ENCODE measurements at places on chromosomes 6 and 20.

GRCh38 chr20:15702161-15702560, 871.1 kb downstream of the KIF16B start:
- no peak for DNase-seq

- DNase-seq, result no peak
Measured at GRCh38 chr6:133632906-133633305, 256.0 kb upstream of the TCF21 start.

- no peak for DNase-seq
Measured at GRCh38 chr6:70379473-70380013, 33.8 kb upstream of the FAM135A start.

DNA sequence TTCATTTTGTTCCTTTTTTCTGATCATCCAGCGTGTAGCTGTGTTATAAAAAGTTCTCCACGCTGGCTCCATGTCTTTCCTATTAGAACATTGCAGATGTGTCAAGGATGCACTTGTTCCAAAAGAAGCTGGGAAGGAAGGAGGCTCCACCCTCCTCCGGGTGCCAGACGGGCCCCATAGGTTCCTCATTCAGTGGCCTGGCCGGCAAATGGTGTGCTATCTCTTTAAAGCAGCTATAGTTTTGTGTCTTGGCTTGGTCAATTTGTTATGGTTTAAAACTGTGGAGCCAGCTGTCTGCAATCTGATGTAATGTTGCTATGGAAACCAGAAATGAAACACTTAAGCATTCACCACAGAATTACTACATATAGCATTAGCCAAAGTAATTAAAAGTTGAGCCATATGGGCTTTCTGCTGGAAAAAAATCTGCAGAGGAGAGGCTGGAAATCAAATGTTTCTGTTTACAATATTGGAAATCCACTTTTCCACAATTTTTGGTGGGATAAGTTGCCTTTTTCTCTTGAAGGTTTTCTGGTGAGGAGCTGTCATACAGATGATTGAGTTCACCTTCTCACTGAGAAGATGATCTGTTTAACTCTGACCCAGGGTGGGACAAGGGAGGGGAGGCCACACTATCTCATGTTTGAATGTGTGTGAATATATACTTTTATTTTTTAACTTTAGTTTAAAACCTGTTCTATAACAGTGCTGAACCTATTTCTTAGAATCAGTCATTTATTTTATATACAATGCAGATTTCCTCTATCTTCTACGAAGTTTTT, 167.4 kb downstream of the SASH1 start:
- DNase-seq, result no peak

- DNase-seq, result no peak
Measured at GRCh38 chr6:37239526-37239925, 18.0 kb upstream of the TBC1D22B start.

GRCh38 chr6:130505808-130506598, 140.2 kb downstream of the TMEM200A start:
- DNase-seq, result no peak

DNA sequence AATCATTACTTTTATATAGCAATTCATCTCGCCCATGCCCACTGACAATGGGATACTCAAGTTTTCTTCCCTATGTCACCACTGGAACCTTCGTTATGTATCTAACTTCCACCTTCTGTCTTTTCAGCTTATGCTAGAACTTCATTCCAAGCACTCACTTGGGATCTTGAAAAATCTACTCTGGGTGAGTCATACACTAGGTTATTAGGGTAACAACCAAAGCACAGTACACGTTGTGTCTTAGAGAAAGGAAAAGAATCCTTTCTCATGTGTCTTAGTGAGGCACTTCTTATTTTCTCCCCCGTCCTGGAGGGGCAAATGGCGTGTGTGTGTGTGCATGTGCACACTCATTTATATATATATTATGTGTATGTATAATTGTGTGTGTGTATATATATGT, 18.3 kb upstream of the FAM162B start:
- no peak for DNase-seq

DNA sequence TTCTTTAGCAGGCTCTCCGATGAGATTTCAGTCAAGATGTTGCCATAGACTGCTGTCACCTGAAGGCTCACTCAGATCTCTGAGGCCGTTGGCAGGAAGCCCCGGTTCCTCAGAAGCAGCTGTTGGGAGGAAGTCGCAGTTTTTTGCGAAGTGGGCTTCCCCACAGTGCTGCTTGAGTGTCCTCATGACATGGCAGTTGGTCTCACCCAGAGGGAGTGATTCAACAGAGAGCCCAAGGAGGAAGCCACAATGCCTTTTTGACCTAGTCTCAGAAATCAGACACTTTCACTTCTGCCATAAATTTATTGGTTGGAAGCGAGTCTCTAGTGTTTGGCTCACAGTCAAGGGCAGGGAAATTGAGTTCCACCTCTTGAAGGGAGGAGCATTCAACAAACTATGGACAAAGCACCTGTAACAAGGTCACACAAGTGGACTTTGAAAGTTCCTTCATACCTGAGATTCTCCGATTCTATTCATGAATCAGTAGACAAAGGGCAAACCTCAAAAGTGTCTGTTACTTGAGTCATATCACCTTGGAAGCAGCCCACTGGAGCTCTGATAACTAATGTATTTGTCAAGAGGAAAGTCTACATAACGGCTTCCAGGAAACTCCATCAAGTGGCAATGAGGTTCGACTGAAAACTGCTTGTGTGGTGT, 208.3 kb downstream of the TASP1 start:
- no peak for DNase-seq

- no peak for DNase-seq
Measured at GRCh38 chr20:52847029-52847660, 125.0 kb upstream of the TSHZ2 start.

DNA sequence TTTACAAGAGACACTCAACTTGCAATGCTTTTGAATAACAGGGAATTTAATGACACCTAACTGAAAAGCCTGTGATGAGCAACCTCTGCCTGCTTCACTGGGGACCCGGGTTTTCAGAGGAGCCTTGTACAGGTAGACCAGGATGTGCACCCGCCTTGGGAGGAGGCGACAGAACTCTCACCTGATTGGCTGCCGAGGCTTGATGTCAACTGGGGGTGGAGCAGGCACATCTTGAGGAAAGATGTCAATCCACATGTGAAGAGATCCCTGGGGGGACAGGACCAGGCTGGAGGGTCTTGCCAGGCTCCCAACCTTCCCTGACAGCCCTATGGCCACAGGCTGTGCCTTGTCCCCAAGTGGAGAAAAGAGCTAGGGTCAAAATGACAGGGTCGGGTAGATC, 19.8 kb downstream of the ERGIC3 start:
- DNase-seq, result no peak

- no peak for DNase-seq
Measured at GRCh38 chr6:4853782-4854511, 77.7 kb downstream of the CDYL start.

GRCh38 chr6:139126931-139127330, 7.9 kb upstream of the HECA start:
- DNase-seq, result no peak

- no peak for DNase-seq
Measured at GRCh38 chr6:51842061-51842803, 245.2 kb downstream of the PKHD1 start.

DNA sequence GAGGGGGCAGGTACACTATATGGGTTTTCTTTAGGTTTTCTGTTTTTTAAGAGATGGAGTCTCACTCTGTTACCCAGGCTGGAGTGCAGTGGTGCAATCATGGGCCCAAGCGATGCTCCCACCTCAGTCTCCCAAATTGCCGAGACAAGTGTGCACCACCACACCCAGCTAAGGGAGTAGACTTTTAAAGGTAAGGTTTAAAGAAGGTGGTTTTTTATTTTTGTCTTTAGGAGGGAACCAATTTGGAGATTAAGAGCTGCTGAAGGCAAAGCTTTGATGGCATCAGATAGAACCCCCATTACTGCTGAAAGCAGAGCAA, 7.9 kb downstream of the SRSF6 start:
- no peak for DNase-seq

DNA sequence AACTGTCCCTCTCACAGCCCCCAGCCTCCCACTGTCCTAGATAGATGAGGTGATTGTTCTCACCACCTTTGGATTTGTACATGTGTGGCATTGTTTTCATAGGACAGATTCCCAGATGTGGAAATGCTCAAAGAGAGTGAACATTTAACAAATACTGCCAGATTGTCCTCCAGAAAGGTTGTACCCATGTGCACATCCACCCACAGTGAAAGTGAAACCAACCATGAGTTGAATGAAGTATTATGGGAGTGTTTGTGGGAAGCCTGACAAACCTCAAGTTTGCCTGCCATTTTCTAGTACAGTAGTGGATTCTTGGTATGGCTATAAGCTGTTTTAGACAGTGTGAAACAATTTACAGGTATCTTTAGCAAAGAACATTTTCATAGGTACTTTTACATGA, 42.7 kb downstream of the ANKRD6 start:
- DNase-seq, result no peak

GRCh38 chr6:11012976-11013720, 31.0 kb downstream of the ELOVL2 start:
- DNase-seq, result no peak

GRCh38 chr20:2671977-2672376, 8.0 kb upstream of the IDH3B start:
- no peak for DNase-seq

- DNase-seq, result no peak
Measured at GRCh38 chr6:67336014-67336413, 1299.1 kb upstream of the ADGRB3 start.

DNA sequence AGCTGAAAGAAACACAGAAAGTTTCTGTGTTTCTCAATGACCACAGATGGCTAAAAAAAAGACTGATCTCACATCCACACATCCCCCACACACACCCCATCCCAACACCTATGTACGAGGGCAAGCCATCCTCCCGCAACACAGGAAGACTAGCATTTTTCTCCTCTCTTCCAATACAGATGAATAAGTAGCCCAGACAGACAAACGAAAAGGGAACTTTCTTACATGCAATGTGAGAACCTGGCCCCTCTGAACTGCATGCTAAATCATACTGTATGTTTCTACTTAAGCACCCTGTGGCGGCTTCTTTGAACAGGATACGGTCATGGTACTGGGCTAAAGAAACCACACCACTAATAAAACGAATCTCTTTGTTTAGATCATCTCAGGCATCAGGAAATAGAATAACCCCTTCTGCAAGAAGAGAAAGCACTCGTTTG, 116.2 kb downstream of the GMDS start:
- DNase-seq, result no peak

DNA sequence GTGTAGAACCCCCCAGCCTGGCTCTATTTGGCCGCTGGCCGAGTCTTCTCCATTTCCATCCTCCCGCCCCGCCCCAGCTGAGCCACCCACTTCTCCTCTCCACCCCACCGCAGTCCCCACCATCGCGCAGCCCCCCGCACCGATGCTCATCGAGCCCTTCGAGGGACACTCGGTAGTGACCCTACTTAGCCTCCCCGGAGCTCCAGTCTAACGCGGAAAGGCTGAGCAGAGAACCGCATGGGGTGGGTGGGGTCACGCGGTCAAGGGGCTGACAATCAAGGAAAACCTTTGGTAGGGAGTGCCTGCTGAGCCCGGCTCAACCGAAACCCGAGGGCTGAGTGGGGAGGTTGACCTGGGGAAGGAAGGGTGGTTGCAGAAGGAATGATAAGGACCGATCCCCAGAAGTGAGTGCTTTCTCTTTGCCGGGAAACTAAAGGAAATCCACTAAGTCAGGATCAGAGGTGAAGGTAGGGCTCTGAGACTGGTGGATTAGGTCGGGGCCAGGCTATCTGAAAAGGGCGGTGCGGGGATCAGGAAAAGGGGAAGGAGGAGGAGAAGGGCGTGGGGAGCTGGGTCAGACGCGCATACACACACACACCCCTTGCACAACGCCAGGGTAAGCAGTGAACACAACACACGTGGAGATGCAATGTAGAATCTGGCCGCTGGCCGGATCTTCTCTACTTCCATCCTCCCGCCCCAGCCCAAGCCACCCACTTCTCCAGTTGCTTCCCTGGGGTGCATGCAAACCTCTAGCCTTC, 49.8 kb downstream of the CPXM1 start:
- DNase-seq, result no peak

- no peak for DNase-seq
Measured at GRCh38 chr6:145534989-145535388, 200.3 kb downstream of the EPM2A start.

- DNase-seq, result no peak
Measured at GRCh38 chr6:23601811-23602345, 524.1 kb upstream of the NRSN1 start.
